ENCODE measurements at places on chromosomes 11 and 22.

GRCh38 chr11:133957900-133958299, 1.1 kb upstream of the IGSF9B start:
- no peak for DNase-seq

DNA sequence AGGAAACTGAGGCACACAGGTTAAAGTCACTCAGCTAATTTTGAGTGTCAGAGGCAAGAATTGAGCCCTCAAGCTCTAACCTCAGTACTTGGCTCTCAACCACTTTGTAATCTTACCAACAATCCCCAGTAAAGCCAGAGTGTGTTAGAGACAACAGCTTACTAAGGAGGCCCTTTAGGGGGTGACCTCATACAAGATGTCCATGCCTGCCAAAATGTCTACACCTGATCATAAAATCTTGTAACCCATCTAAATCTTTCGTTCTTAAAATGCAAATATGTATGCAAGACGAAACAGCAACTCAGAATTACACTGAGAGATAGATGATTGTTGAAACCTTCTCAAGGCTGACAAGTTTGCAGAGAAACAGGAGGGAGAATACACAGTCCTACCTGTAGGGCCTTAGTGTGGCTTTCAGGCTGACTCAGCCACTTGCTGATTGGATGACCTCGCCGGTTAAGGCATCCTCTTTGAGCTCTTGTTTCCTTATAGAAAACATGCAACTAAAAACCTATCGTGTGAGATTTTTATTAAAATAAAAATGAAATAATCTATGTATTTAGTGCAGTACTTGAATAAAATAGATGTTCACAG, 143.2 kb downstream of the OPCML start:
- DNase-seq, result no peak

DNA sequence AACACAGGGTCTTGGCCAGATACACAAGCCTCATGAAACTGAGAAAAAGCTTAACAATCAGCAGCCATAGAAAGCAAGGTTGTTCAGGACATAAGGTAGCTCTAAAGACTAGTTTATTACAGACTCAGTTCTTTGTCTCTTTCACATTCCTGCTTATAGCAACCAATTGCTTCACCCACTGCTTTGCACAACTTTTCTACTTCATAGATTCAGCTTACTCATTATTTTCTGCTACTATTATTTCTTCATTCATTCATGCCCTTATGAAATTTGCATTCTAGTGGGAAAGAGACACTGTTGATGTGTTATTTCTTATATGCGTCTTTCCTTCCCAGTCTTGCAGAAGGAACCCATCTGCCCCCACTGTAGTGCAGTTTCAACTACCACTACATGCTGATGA, 4.7 kb downstream of the CCDC34 start:
- DNase-seq, result no peak

GRCh38 chr22:40310081-40310767, 36.1 kb upstream of the ADSL start:
- DNase-seq, result no peak

GRCh38 chr11:100631316-100631715, 55.8 kb upstream of the ARHGAP42 start:
- no peak for DNase-seq

- no peak for DNase-seq
Observed at GRCh38 chr11:69535908-69536307, 54.4 kb downstream of the LINC01488 start.

DNA sequence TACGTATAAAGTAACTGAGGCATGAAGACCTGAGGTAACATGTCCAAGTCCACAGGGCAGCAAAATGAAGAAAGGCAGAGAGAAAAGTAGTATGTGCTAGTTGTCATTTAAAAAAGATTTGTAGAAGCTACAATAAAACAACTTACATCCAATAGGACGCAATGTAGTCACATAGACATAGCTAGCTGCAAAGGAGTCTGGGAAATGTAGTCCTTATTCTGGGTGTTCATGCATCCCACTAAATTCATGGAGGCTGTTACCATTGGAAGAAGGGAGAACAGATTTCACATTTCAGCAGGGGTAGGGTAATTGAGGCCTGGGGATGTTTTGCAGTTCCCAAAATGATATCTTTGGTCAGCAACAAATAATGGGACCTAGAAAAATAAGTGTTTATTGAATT, 571.4 kb downstream of the MIAT start:
- DNase-seq, result no peak

DNA sequence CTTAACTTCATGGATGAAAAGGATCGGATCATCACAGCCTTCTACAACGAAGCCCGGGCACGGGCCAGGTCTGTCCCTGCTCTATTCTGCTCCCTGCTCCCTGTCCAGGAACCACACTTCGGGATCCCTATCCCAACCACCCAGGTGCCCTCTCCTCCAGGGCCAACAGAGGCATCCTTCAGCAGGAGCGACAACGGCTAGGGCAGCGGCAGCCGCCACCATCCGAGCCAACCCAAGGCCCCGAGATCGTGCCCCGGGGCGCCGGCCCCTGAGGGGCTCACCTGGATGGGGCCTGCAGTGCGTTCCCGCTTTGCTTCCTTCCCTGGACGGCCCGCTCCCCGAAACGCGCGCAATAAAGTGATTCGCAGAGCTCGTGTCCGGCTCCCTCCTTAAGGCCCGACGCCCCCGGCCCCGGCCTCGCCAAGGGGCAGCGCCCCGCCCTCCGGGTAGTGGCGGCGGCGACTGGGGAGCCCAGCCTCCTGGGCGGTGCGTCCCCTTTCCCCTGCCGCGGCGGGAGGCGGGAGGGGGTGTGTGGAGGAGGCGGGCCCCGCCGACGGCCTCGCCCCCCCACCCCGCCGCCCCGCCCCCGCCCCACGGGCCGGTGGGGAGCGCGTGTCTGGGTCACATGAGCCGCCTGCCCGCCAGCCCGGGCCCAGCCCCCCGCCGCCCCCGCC, at the start of gene VEGFB:
Gene VEGFB (plus strand): TSS at position 672 of the 674 bp plus-strand sequence. CDS start 250 bp downstream, outside the sequence.
- DNase-seq, result no peak

- DNase-seq, result no peak
Observed at GRCh38 chr11:44632466-44633123, 67.1 kb downstream of the CD82 start.

DNA sequence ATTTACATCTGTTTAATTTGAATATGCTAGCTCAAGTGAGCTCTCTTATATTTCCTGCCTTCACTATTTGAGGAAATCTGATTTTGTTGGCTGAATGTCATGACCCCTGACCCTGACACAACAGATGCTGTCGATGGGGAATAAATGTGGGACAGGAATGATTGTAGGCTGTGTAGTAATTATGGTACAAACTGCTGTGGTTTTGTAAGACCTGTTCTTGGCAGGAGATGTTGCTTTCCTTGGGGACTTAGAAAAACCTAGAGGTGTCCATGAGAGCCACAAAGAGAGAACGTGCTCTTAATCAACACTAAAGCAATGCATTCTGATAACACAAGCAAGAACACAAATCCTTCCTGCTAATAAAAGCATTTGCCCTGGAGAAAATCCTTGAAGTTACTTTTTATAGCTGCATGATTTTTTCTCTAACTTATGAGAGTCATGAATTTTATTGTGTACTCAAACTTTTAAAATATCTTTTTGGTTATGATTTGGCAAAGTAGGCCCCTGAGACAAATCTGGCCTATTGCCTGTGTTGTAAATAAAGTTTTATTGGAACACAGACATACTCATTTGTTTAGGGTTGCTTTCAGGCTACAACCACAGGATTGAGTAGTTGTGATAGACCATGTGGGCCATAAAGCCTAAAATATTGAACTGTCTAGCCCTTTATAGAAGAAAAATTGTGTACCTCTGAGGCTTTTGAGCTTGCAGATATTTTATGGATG, 90.2 kb downstream of the DDX10 start:
- no peak for DNase-seq

DNA sequence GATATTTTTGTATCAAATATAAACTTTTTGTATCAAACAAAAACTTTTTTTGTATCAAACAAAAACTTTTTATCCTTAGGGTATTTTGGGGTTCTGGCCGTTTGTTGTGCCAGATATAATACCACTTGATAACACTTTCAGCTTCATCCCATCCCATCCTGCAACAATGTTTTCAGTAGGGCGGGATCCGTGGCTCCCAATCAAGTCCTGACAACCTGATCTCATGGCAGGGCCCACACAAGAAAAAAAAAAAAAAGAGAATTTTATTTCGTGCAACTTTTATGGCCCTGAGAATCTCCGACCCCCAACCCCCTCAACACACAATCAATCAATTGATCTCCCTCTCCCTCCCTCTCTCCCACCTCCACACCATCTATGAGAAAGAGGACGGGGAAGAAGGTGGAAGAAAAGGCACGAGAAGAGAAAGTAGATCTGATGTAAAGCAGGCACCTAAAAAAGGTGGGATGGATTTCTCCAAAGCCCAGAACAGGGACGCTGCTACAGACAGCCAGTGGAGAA, 4749.6 kb upstream of the OR11H1 start:
- no peak for DNase-seq

DNA sequence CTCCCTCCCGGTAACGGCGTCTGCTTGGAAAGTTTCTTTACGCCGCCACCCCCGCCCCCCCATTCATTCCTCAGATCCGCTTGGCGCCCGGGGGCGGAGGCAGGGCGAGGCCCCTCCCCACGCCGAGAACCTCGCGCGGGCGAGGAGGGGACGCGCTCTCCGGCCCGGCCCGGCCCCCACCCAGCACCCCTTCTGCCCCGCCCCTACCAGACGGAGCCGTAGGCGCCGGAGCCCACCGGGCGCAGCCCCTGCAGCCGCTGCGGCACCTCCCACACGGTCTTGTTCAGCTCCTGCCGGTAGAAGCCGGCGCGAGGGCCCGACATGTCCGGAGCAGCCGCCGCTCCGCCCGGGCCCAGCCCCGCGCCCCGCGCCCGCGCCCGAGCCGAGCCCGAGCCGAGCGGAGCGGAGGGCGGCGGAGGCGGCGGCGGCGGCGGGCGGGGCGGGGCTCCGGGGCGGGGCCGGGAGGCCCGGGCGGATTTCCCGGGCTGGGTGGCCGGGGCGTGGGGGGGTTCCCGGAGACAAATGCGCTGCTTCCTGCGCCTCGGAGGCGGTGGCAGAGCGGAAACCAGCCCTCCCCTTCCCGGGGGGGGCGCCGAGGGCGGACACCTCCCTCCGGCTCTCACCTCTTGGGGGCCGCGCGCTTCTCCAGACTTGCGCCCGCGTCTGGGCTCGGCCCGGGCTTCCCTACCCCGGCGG, at the start of gene MAPK11:
Gene MAPK11 (minus strand): TSS at position 411 of the 696 bp plus-strand sequence. CDS start 88 bp downstream, at position 323.
- no peak for DNase-seq

GRCh38 chr11:13327421-13327820, 49.8 kb downstream of the BMAL1 start:
- DNase-seq, result no peak

GRCh38 chr11:11661326-11662040, 39.7 kb upstream of the GALNT18 start:
- DNase-seq, result no peak

DNA sequence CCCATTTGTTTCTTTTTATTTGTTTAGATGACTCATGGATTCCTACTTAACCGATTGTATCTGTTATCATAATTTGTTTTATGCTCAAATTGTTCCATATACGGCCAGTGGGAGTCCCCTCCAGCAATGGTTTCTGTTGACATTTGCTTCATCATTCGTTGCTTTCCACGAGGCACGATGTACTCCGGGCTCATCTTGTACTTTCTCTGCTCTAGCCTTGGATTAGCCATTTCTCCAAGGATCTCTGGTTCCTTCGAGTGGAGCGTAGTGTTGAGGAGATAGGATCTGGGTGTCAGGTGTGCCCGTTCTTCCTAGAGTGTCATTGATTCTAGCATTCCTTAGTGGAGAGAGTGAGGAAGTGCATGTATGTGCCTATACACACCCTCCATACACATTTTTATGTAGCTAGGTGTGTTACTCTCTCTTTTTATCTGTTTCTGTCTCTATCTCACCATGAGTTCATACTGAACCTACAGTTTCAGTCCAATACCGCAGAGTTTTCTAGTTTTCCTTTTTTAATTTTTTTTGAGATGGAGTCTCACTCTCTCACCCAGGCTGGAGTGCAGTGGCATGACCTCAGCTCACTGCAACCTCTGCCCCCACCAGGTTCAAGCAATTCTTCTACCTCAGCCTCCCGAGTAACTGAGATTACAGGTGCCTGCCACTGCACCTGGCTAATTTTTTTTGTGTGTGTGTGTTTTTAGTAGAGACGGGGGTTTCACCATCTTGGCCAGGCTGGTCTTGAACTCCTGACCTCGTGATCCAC, 31.4 kb downstream of the TECTA start:
- DNase-seq, result no peak

GRCh38 chr11:19951558-19952115, 208.6 kb downstream of the DBX1 start:
- no peak for DNase-seq

- no peak for DNase-seq
Observed at GRCh38 chr11:87116185-87116584, 78.5 kb downstream of the TMEM135 start.

GRCh38 chr11:61698173-61698948, 18.2 kb downstream of the DAGLA start:
- no peak for DNase-seq

- DNase-seq, result no peak
Observed at GRCh38 chr11:111642542-111642941, 40.3 kb downstream of the SIK2 start.

- DNase-seq, result no peak
Observed at GRCh38 chr22:26860301-26860700, 202.9 kb downstream of the MIAT start.

DNA sequence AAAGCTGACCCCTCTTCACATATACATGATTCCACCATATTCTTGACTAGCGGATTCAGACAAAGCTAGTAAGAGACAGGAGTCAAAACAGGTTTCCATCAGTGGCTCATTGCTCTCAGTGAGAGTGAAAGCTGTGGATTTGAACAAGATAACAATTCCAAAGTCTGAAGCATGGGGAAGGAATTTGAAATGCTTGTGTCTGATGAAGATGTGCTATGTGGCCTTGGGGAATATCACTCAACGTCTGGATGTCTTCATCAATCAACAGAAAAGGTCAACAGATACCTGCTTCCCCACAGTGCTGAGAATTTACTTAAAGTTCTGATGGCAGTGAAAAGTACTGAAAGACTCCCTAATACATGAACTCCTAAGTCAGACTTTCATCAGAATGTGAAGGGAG, 46.9 kb upstream of the SESN3 start:
- no peak for DNase-seq

GRCh38 chr11:20604295-20604803, 4.9 kb downstream of the SLC6A5 start:
- DNase-seq, result no peak

DNA sequence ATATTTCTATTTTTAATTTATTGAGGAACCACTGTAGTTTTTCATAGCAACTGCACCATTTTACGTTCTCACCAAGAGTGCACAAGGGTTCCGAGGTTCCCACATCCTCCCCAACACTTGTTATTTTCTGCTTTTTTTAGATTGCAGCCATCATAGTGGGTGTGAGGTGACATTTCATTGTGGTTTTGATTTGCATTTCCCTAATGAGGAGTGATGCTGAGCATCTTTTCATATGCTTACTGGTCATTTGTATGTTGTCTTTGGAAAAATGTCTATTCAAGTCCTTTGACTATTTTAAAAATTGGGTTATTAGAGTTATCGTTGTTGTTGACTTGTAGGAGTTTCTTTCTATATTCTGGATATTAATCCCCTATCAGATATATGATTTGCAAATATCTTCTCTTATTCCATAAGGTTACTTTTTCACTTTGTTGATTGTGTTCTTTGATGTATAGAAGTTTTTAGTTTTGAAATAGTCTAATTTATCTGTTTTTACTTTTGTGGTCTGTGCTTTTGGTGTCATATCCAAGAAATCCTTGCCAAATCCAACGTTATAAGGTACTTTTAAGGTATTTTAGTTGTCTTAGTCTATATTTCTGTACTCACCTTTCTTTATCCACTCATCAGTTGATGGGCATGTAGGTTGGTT, 9.0 kb downstream of the NEAT1 start:
- no peak for DNase-seq
